ENCODE measurements at places on chromosomes 2 and 18.

DNA sequence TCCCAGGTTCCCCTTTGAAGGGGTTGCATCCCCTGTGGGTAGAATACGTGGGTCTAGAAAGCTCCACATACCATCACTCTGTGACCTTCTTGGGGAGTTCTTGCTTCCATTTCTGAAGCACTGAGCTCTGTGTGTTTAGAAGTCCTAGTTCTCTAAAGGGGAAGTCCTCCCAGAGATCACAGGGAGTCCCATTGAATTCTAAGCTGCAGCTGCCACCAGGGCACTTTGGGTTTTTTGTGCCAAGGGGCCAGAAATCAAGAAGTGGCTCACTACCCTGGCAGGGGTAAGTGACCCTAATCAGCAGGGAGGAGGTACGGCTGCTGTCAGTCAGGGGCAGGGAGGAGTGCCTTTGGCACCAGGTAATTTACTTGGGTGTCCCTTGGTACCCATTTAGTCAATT is 70.9 kb downstream of the EHD3 start:
- DNase-seq = no peak

GRCh38 chr18:58902961-58903360 is 38.3 kb downstream of the ZNF532 start:
- DNase-seq = no peak

DNA sequence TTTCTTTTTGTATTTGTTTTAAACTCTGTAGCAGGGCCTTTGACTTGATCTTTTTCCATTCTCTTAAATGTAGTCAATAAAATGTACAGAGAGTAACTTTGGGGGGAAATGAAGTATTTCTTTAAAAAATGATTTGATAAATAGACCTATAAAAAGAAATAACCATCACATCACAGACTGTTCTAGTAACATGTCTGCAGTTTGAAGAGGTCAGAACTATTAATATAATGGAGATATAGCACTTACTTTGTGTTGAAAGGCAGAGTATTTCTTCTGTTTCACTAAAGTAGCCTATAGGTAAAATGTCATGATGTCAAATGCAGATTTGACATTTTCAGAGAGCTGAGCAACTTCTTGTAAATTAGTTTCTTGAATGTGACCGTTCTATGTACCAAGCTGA is 55.7 kb upstream of the FAM237A start:
- DNase-seq = no peak

- DNase-seq = no peak
These were observed 213.7 kb upstream of the COPS8 start for GRCh38 chr2:236872015-236872414.

DNA sequence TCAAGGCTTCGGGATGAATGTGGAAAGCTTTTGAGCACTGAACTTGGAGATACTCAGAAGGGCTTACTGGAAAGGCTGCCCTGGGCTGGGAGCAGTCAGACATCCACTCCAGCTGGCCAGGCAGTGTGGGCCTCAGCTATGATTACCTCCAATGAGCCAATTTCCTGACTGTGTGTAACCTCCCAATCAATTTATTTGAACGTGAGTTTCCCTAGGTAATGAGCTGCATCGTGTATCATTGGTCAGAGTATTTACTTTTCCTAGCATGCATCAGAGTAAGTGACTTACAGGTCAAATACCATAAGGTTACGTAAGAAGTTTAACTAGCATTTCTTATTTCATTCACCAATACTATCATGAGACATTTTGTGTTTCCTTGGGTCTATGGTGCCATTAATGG is 11.0 kb upstream of the CTAGE1 start:
- DNase-seq = no peak

GRCh38 chr2:1674766-1675397 is 69.4 kb downstream of the PXDN start:
- peak; percentile 56 for DNase-seq

DNA sequence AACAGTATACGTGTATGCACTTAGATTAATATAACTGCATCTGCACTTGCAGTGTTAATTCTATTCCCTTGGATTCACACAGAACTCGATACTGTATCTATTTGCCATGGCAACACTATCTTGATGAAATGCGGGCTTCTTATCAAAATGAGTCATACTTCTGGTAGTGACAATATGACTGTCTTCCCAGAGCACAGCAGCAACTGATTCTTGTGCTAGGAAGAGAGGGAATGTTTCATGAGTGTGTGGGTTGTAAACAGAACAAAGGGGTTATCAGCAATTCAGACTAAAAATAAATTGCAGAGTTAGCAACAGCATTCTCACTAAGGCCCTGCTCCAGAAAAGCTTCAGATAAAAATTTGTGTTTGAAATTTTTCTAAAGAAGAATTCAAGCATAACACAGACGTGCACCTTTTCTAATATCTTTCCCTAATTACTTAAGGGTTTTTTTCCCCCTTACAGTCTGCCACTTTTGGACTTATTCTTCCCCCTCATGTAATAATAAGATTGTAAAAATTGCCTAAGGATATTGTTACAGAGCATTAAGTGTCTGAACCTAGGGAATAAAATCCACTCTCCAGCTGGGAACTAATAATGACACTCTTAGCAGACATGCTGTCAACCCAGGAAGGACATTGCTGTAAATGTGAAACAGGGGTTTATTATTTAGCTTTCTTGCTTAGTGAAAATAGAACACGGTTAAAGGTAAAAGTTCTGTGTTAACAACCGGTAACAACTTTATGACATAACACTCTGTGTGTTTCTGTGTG is 99.9 kb upstream of the SLC38A11 start:
- no peak for DNase-seq

DNA sequence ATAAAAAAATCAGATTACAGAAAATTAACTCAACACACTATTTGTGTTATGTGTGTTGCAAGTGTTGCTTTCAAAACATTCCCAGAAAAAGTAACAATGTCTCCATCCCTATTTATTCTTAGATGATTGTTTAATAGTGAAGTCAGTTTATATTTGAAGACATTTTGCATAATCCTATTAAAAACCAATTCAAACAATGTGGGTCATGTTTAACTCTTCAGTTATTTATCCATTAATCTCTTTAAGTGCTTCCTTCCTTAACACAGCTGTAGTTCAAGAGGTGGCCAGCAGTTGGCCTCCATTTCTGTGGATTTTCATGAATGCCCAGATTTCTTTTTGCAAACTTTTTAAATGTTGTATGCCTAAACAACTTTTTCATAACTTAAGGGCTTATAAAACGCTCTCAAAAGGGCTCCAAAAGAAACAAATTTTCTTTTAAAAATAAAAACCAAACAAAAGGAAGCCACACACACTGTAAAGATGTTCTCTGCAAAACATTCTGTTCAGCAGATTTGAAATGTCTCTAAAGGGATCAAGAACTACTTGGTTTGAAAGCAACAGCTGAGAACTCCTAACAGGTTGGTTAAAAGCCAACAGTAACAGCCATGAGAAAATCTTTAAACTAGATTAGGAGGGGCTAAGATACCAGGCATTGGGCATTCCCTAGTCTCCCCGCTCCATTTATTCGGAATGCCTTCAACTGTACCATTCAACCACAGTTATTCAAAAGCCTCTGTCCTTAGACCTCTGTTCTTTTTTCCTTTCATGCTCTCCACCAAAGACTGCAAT is 71.5 kb downstream of the THADA start:
- no peak for DNase-seq

DNA sequence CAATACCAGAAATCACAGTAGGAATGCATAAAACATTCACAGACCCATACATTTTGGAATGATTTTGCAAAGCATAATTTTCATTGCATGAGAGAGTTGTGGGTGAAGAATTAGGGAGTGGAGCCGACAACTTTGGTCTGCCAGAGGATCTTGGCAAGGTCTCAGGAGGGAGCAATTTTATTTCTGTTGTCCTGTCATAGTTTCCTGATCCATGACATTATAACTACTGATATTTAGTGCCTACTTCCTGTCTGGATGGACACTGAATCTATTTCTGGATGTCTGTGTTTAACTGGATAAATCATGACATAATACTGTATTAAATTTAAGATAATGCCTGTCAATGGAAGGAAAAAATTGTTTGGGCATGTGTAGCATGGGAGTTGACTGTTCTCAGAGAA is 2.4 kb downstream of the ITGA4 start:
- no peak for DNase-seq

- no peak for DNase-seq
These were observed 40.3 kb downstream of the KCNS3 start for GRCh38 chr2:17918789-17919188.

- DNase-seq = peak; percentile 23
These were observed 95.6 kb downstream of the FAM210A start for GRCh38 chr18:13630716-13631268.

DNA sequence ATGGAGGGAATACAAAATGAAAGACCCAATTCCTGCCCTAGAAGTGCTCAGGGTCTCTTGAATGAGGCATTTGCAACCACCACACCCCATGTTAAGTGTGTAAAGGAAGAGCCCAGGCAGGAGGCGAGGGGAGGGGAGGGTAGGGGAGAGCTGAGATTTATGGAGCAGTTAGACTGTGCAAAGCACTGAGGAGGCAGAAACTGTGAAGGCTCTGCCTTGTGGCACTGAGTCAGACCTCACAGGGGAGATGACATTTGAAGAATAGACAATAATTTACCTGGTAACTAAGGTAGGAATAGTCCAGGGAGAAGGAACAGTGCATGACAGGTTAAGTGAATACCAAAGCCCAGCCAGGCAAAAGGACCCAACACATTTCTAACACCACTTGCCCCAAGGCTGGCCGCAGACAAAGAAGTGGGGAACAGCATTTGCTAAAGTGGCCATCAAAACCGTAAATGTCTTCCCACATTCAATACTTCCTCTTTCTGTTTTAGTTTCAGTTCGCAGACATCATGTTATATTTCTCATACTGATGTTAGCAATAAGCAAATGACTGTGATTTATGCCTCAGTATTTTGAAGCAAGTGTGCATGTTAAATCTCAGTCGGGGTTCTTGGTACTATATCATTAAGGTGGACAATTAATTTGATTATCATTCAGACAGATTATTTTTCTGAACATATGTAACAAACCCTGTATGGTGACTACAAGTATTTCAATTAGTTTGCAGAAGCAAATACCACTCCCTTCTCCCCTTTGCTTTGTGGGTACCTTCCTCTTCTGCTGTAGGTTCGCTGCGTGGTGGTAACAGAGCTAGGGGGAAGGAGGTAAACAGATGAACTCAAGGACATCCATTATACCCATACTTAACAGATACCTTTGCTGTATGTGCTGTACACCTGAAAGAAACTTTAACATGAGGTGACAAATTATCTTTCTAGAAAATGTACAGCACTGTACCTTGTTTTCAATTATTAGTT is 27.5 kb downstream of the CDH20 start:
- DNase-seq = no peak

DNA sequence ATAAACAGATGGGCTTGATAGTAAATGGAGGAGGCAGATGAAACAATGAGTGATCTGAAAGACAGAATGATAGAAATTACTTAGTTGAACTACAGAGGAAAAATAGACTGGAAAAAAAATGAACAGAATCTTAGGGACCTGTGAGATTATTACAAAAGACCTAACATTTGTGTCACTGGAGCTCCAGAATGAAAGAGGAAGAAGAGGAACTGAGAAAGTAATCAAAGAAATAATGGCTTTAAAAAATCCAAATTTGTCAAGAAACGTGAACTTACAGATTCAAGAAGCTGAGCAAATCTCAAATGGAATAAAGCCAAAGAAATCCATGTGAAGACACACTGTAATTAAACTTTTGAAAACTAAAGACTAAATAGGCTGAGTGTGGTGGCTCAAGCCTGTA is 28.3 kb downstream of the EVA1A start:
- DNase-seq = no peak

Data from left forelimb (tissue), 1 donor.